CD4-positive, alpha-beta T cell treated with Interleukin-4 for 1 hour (primary cell): ENCODE measurements at places on chromosomes 7 and 10.

DNA sequence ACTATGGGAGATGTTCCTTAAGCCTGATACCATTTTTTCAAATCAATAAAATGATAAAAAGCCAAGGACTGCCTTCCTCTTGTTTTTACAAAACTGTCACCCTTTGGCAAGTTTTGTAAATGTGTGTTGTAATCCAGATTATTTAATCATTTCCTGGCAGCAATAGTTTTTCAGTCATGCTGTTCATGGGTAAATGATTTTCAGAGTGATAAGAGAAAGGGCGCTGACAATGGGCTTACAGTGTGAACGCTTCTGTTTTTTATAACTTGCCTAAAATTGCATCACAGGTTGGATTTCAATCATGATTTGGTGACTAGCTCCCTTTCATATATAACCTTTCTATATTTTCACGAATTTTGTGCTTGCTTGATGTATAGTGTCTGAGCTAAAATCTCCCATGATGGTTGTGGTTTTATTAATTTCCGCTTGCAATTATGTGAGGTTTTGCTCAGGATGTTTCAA lies 19.0 kb upstream of the DMBT1 start:
- DNase-seq = no peak

GRCh38 chr7:100394077-100394476 lies 20.8 kb downstream of the PILRA start:
- no peak for DNase-seq

GRCh38 chr10:92849234-92849525 lies 860 bp downstream of the EXOC6 start:
- no peak for DNase-seq

DNA sequence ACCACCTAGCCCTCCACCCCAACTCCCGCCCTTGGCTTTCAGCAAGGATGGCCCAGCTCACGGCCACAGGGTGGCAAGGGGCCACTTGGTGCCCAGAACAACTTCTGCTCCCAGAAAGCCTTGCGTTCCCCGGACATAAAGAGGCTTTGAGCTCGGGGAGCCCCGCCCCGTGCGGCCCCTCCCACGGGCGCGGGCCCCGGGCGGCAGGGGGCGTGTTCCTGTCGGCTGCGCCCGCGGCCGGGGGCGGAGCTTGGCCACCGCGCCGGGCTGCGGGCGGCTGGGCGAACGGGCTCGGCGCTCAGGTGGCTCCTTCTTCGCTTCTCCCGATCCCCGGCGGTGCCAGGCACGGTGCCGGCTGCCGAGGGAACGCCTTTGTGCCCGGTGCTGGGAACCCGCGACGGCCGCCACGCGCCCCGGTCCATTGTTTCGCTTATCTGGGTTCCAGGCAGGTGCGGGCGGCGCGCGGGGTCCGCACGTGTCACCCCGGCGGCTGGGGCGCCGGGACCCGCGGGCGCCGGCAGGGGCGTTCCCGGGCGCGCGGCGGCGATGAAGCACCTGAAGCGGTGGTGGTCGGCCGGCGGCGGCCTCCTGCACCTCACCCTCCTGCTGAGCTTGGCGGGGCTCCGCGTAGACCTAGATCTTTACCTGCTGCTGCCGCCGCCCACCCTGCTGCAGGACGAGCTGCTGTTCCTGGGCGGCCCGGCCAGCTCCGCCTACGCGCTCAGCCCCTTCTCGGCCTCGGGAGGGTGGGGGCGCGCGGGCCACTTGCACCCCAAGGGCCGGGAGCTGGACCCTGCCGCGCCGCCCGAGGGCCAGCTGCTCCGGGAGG lies at the start of gene NFE2L3:
TSS of gene NFE2L3 (plus strand) at position 246 of the 829 bp plus-strand sequence. CDS start at position 547, 301 bp downstream.
- DNase-seq = peak; percentile 86

- no peak for DNase-seq
These were observed 67.0 kb downstream of the GSAP start for GRCh38 chr7:77349141-77349540.

DNA sequence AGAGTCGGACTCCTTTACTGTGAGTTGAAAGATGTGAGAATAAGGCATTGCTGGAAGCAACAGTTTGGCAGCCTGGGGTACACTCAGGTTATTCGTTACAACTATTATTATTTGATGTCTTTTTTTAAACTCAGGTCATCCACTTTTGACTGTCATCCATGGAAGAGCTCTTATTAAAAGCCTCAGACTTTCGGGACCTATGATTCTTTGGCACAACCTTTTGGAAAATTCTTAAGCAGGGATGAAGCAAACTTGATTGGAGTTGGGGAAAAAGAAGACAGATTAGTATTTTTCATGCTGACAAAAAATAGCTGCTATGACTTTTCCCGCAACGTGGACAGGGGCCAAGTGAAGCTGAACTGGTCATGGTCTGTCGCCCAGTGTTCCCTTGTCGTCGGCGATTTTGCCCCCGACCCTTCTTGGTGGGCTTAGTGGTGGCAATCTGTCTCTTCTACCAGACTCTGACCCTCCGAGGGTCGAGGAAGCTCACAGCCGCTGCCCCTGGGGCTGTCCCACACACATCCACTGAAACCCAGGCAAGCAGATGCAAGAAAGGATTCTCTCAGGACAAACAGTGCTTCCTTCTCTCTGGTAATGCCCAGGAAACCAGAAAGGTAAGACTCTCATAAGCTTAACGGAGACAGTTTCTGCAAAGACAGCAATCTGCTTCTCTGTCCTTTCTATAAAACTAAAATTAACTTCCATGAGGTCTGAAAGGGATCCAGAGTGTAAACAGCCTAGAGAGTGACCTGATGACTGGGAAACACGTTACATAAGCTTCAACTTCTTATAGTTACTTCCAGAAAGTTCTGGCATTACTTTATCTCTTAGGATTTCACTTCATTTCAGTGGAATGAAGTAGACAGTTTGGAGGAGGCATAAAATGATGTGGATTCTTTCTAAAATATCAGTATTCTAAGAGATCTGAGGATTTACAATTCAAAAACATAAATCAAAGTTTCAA lies 1.0 kb downstream of the CPED1 start:
- DNase-seq = no peak
